NCI-H2081 (cell line): ENCODE measurements at places on chromosomes 16 and 17.

GRCh38 chr16:74759564-74759963 lies 15.1 kb downstream of the FA2H start:
- DNase-seq, result no peak

DNA sequence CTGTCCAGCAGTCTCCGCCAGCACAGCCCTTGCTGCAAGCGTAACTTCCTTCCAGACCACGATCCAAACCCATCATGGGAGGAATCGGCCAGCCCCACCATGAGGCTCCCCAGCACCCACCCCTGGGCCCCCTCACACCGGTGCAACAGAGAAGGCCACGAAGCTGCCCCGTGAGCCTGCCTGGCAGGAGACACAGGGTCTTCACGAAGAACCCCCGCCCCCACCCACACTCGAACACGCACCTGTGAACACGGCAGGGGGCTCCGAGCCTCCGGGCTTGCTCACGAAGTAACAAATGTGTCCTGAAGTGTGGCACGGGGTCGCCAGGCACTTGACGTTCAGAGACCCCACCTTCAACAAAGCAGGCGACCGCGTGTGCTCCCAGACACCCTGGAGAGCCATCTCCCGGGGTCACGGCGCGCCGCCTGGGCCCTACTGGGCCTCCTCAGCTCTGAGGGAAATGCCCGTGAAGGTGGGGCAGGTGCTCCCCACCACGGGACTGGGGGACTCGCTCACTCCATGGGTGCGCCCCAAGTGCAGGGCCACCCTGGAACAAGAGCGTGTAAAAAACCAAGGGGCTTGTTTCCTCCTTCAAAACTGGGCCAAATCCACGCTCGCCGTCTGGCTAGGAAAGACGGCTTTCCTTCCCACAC lies 7.6 kb downstream of the HAGH start:
- no peak for DNase-seq

GRCh38 chr17:56260376-56261002 lies 107.2 kb downstream of the ANKFN1 start:
- no peak for DNase-seq

DNA sequence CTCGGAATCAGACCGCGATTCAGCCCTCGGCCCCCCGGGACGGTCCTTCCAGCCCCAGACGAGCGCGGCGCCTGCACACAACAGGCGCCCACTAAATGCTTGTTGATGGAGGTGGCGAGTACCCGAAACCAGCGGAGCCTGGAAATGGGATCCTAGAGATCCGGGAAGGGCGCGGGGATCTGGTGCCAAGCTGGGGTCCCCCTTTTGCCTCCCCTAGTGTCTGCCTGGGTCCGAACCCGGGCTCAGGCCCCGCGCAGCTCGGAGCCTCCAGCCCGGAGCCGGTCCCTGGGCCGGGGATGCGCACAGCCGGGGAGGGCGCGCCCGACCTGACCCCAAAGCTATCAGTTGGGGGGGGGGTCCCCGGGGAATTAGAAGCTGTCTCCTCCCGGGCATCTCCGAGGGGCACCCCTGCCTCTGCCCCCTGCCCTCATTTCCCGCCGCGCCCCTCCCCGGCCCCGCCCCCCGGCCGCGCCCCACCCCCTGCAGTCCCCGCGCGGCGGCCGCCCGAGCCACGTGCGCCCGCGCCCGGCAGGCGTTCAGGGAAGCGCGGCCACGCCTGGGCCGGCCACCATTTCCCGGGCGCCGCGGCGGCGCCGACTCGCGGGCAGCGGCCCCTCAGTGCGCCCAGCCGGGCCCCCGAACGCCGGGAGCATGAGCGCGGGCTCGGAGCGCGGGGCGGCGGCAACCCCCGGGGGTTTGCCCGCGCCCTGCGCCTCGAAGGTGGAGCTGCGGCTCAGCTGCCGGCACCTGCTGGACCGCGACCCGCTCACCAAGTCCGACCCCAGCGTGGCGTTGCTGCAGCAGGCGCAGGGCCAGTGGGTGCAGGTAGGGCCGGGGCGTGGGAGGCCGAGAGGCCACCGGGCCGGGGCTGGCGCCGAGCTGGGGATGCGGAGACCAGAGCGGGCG lies at the start of gene CPNE7:
Gene CPNE7 (plus strand): TSS at position 512 of the 906 bp plus-strand sequence. CDS start 140 bp downstream, at position 652.
- DNase-seq, result peak; percentile 29

DNA sequence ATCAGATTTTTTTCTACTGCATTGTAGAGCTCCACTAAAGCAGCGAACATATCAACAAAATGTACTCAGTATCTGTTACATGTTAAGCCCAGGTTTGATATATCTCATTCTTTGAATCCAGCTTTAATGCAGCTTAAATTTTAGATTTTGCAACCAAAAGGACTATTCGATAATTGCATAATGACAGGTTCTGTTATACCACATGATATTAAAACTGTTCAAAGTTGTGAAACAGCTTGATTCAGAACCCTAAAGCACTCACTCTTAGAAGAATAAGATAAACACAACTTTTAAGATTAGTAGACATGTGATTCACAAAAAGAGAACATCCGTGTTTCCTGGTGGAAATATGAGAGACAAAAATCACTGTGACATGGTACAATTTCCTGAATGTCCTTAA lies 427.9 kb downstream of the CDH11 start:
- no peak for DNase-seq

GRCh38 chr17:76405967-76406647 lies 21.7 kb downstream of the SPHK1 start:
- DNase-seq, result peak; percentile 96

- DNase-seq, result no peak
Observed at GRCh38 chr16:78727536-78727935, 628.1 kb downstream of the WWOX start.

DNA sequence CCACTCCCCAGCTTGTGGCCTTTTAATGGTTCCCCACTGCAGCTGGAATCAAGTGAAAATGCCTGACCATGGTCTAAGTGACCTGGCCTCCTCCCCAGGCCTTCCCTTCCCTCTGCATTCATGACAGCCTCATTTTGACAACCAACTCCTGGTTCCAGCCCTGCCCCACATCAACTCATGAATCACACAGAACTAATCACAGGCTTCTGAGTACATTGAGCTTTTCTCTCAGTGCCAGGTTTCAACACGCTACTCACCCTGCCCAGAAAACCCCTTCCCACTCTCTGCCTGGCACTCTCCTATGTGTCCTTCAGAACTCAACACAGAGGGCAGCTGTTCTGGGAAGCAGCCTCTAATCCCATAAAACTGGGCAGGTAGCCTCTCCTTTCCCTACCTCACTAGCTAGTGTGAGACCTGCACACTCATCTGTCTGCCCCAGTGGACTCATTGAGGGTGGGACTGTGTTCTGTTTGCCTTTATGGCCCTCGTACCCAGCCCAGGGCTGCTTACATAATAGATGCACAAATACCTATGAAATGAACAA lies 313.6 kb downstream of the GRIN2A start:
- no peak for DNase-seq

- DNase-seq, result peak; percentile 66
Observed at GRCh38 chr17:82678265-82678891, 20.1 kb downstream of the RAB40B start.

DNA sequence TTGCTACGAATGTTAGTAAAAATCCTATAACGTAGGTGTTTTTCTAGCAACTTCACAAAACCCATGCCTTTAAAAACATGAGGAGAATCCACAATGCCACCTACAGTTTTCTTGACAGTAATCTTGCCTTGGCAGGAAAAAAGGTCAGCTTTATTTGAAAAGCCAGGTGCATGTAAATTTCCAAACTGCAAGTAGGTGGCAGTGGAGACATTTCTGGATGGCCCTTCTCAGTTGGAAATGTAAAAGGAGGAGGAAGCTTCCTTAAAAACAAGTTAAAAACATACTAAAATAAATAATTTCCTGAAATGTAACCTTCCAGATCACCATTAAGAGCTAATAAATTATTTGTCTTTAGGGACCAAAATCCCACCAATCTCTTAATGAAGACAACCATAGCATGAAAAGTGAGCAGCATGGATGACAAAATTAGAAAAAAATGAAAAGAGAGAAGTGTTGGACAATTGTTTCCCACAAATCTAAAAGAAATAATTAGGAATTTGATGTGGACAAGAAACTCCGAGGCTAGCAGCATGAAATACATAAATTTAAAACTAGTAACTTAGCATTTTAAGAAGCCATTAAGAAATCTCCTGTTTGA lies 152.2 kb downstream of the SNX11 start:
- DNase-seq, result peak; percentile 69

- DNase-seq, result no peak
Observed at GRCh38 chr16:26505496-26505895, 561.2 kb upstream of the C16orf82 start.

- peak; percentile 76 for DNase-seq
Observed at GRCh38 chr17:77011173-77012011, 129.4 kb upstream of the SEC14L1 start.

DNA sequence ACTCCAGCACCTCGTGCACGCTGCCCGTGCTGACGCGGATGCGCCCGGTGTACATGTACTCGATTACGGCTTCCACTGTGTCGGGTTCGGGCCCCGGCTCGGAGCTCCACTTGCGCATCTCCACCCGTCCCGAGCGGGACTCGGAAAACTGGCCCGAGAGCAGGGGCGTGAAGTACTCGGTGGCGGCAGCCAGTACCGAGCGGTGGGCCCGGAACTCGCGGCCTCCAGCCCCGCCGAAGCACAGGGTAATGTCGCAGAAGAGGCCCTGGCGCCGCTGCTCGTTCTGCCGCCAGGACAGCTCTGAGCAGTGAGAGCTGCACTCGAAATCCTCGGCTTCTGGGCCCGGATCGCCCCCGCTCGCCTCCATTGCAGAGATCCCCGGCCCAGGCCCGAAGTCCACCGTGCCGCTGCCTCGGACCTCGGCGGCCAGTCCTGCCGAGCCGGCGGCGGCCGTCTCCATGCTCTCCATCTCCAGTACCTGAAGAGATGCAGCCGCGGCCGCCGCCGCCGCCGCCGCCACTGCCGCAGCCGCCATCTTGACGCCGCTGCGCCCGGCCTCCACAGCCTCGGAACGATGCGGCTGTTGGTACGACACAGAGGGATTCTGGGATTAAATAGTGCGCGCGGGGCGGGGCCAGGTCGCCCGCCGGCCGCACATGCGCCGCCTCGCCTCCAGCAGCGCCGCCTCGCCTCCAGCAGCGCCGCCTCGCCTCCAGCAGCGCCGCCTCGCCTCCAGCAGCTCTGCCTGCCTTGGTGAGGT lies at the start of gene KLHL11:
Gene KLHL11 (minus strand): TSS at position 588 of the 760 bp plus-strand sequence. CDS start 53 bp downstream, at position 535.
- peak; percentile 91 for DNase-seq

DNA sequence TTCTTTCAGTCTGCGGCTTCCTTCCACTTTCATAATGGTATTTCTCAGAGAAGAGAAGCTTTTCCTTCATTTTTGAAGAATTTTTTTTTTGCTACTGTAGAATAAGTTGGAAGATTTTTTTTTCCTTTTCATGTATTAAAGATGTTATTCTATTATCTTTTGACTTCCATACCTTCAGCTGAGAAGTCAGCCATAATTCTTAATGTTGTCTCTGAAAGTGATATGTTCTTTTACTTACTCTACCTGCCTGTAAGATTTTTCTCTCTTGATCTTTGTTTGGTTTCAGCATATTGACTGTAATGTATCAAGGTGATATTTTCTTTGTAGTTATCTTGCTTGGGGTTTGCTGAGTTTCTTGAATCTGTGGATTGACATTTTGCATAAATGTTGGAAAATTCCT lies 143.5 kb upstream of the TOX3 start:
- no peak for DNase-seq

GRCh38 chr16:49578435-49579024 lies 204.9 kb downstream of the C16orf78 start:
- DNase-seq, result no peak

GRCh38 chr17:66549731-66550207 lies 247.4 kb downstream of the PRKCA start:
- no peak for DNase-seq

DNA sequence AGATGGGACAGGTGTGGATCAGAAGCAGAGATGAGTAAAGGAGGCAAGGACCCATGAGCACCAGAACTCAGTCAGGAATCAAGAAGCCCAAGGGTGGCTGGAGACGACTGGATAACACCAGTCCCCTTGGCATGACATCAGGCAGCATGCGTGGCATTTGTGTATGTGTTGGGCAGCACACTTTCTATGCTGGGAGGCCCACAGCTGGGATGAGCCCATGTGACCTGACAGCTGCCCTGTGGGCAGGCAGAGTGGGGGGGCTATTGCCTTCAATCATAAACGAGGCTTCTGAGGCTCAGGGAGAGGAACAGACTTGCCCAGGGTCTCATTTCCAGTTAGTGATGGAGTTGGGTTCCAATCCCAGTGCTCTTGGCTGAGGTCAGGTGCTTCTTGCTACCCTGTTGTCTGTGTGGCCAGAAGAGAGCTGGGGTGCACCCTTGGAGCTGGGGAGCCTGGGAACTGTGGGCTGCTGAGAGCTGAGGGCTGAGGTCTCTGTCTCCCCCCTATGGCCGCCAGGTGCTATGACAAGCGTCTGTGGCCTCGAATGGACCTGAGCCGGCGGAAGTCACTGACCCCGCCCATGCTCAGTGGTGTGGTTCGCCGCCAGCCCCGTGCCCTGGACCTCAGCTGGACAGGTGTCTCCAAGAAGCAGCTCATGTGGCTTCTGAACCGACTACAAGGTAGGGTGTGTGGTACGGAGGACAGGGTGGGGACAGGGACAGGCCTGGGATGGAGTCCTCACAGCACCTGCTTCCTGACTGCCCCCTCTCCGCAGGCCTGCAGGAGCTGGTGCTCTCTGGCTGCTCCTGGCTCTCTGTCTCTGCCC lies 7.1 kb upstream of the ORAI3 start:
- peak; percentile 53 for DNase-seq

DNA sequence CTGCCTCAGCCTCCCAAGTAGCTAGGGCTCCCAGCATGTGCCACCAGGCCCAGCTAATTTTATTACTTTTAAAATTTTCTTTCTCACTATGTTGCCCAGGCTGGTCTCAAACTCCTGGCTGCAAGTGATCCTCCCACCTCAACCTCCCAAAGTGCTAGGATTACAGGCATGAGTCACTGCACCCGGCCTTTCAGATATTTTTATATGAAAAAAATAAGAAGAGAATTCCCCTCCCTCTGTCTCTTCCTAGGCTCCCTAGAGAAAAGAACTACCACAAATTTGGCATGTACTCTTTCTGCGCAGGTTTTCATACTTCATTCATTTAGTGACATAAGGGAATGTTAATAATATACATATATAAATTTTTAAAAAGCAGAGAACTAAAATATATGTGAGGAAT lies 21.7 kb upstream of the SMURF2 start:
- DNase-seq, result no peak

- no peak for DNase-seq
Observed at GRCh38 chr17:69367298-69367697, 40.4 kb upstream of the ABCA5 start.

GRCh38 chr17:40556884-40557414 lies 8.3 kb downstream of the CCR7 start:
- no peak for DNase-seq

DNA sequence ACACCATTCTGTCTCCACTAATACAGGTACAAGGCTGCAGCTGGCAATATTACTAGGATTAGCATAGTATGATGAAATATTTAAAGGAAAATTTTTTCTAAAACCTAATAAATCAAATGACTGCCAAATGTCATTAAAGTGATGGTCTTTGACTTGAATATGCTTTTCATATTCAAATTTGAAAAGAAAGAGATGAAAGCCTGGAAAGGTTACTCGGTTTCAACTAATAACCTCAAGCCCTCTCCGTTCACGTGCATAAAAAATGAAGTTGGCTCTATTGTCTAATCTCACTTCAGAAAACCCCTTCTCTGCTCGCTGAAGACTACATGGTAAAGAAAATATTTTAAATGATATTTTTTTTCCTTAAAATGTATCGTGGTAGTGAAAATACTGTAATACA lies 83.2 kb downstream of the RPGRIP1L start:
- DNase-seq, result no peak

- DNase-seq, result no peak
Observed at GRCh38 chr16:28098959-28099945, 35.7 kb upstream of the GSG1L start.
